ENCODE measurements at places on chromosomes 7 and 10.

DNA sequence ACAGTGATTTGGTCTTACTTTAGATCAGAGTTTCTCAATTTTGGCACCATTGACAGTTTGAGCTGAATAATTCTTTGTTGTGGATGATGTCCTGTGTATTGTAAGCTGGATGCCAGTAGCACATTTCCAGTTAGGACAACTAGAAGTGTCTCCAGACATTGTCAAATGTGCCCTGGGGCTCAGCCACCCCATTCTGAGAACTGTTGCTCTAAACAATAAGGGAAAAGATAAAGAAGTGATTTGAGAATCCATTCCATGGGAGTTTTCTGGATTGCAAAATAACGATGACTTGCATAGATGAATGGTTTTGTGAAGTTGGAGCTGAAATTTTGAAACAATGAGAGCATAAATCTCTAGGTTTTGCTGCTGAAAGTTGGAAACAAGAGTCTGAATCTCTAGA is 44.6 kb downstream of the NUP205 start:
- no peak for DNase-seq

- DNase-seq, result no peak
These were observed 9.1 kb upstream of the TNRC18 start for GRCh38 chr7:5432691-5433090.

- DNase-seq, result no peak
These were observed 269.5 kb downstream of the TSPAN12 start for GRCh38 chr7:120588416-120588815.

- no peak for DNase-seq
These were observed 69.6 kb upstream of the GATA3 start for GRCh38 chr10:7984896-7985295.

DNA sequence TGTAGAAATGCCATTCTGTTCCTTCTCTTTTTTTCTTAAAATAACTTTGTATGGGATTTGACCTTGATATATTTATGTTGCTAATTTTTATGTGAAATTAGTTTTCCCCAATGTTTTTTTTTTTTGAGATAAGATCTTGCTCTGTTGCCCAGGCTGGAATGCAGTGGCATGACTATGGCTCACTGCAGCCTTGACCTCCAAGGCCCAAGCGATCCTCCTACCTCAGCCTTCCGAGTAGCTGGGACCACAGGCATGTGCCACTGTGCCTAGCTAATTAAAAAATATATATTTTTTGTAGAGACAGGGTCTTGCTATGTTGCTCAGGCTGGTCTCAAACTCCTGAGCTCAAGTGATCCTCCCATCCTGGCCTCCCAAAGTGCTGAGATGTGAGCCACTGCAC is 16.0 kb downstream of the VPS26A start:
- DNase-seq, result no peak

DNA sequence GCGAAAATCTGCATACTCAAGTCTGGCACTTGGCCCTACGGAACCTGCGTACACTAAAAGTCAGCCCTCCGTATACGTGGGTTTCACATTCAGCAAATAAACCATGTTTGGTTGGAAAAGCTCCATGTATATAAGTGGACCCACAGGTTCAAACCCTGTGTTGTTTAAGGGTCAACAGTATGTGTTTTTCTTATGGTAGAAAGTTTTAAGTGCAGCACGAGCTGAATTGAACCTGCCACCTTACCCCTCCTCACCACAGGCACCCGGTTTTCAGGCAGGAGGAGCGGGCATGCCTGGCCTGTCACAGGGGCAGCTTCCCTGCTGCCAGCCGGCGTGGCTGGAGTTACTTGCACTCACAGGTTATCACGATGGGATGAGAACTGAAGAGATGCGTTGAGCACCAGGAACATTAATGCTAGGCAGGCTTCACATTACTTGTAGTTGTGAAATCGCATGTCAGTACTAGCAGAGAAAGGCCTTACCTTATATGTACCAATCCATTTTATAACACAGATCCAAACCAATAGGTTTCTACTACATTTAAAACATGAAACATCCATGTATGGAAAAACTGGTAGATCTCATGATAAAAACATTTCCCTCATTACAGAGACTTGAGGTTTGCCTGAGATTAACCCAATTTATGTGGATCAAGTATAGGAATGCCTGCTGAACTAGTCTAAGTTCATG is 12.9 kb downstream of the INSIG1 start:
- DNase-seq, result no peak

DNA sequence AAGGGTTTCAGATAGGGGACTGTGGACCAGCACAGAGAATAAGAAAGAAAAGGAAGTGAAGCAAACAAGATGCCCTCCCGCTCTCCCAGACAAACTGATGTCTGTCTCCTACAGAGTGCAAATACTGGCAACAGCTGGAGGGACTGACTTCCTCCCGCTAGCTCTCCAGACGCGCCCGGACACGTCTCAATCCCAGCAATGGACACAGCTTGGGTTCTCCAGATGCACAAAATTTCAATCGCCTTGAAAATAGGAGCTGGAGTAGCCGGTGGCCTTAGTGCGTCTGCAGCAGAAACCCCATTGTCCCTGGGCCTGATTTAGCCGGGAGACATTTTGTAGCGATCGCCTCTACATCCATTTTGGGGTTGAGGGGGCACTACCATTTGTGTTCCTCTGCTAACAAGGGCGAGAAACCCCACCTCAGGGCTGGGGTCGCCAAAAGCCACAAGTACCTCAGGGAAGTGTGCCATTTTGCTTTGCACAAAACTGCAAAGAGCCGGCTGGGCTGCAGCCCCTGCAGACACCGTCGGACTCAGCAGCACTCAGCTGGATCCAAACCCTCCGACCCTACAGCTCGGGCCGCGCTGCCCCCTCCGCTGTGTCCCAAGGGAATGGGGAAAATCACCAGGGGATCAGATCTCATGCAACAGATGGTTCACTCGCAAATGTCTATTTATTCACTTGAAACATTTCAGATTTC is 5.9 kb downstream of the CPA2 start:
- DNase-seq, result no peak

DNA sequence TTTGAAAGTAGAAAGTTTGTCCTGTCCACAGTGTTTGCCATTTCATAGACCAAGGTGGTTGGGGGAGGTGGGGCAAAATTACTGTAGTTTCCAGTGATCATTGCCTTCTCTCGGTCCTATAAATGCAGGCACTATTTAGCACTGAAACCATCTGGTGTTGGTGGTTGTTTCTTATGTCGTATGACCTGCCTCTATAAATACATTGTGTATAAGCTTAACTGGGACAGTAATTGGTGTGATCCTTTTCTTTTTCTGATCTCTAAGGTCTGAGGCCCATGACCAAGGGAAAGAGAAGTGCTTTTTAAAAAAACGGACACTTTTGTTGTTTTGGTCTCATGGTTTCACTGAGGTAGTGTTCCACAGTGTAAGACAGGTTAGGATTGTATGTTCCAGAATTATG is 63.1 kb downstream of the AUTS2 start:
- peak; percentile 79 for DNase-seq

- DNase-seq, result no peak
These were observed 62.2 kb downstream of the CNOT4 start for GRCh38 chr7:135447748-135448147.

DNA sequence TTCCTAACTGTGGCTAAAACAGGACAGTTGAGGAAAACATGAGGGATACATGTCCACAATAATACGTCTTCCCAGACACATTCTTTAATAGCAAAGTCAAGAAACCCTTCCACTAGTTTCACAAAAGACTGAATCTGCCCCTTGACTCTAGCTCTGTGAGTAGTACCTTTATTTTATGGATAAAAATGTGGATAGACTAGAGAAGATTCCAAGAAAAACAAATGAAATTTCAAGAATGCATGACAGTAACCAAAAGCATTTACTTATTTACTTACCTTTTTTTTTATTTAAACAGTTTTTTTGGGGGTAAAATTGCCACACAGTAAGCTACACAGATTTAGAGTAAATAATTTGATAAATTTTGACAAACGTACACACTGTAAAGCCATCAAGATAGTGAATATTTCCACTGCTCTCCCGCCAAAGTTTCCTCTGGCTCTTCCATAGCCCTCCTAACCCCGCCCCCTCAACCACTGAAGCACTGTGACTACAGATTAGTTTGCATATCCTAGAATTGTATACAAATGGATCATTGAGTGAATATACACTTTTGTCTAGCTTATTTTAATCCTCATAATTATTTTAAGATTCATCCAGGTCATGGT is 420.4 kb upstream of the ZMIZ1 start:
- no peak for DNase-seq

DNA sequence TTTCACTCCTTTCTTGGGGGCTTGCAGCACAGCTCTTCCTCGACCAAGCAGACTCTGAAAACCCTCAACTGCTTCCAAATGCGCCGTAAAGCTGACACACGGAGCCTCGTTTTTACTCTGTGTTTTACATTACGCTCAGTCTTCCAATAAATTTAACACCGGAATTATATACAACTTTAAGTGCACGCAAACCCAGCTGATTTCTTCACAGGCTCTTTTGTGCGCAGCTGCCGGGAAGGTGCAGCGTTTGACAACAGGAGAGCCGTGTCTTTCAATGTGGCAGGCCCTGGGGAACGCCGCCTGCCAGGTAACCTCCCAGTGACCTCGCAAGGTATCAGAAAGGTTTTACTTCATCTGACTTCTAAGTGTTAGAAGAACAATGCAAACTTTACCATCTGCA is 35.0 kb downstream of the GFRA1 start:
- no peak for DNase-seq

DNA sequence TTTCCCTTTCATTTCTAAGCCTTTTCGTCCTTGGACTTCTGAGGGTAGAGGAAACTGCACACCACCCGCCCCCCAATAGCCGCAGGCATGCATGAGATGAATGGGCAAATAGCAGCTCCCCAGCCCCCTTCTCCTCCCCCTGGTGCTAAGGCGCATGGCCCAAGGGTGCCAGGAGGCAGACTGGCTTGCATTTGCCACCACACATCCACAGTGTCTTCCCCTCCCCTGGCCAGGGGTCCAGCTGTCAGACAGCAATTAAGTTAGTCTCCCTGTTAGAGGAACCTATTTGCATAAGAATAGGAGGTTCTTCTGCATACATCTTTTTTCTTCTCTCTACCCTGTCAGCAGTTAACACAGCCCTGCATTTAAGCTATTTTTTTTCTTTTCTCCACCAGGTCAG is 20.2 kb downstream of the TOMM7 start:
- no peak for DNase-seq

DNA sequence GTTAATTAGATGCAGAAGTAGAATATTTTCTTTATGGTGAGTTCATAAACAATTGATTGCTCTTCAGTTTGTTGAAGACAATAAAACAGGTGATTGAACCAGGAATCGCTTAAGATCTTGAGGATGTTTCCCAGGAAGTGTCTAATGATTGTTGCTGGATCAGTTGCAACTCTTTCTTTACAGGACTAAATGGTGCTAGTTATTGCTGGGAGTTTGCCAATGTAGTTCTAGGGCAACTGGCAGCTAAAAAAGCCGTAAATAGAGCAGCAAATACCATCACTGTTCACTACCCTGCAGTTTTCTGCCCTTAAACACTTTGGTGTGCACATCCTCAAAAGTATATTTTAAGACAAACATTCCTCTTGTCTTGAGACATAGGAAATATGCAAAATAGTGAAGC is 119.2 kb upstream of the ANK3 start:
- DNase-seq, result no peak

- no peak for DNase-seq
These were observed 84.3 kb upstream of the SKAP2 start for GRCh38 chr7:26948617-26949118.

- no peak for DNase-seq
These were observed 30.1 kb downstream of the LUC7L2 start for GRCh38 chr7:139389774-139390173.

GRCh38 chr7:22565315-22565811 is 65.4 kb upstream of the STEAP1B start:
- peak; percentile 28 for DNase-seq

- no peak for DNase-seq
These were observed 8.0 kb downstream of the FLNC start for GRCh38 chr7:128838109-128838779.

DNA sequence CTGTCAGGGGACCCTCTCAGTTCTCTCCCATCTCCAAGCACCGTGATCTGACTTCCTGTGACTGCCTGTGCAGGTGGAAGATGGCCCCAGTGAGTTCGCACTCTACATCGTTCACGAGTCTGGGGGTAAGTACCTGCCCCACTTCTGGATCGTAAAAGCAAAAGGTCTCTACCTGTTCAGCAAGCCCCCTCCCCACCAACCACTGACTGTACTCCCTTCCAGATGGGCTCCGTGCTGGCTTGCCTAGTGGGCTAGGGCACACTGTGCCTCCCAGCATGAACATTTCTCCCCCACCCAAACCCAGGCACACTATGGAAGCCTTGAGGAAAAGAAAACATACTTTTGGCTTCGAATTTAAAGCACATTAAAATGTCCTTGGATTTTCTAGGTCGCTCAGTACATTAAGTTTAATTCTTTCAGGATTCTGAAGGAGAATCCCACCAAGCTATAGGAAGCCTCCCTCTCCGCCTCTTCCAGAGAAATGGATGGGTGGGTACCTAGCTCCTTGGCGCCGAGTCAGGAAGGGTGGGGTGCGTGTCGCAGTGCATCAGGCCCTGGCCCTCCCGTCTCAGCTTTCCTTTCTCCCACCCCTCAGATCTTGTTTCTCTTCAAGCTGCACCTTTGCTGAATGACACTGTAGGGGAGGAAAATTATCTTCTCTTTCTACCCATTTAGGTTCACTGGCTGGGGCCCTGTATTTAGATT is 11.0 kb upstream of the ZNF22 start:
- no peak for DNase-seq

- DNase-seq, result no peak
These were observed 8.5 kb upstream of the HABP2 start for GRCh38 chr10:113544392-113544791.

DNA sequence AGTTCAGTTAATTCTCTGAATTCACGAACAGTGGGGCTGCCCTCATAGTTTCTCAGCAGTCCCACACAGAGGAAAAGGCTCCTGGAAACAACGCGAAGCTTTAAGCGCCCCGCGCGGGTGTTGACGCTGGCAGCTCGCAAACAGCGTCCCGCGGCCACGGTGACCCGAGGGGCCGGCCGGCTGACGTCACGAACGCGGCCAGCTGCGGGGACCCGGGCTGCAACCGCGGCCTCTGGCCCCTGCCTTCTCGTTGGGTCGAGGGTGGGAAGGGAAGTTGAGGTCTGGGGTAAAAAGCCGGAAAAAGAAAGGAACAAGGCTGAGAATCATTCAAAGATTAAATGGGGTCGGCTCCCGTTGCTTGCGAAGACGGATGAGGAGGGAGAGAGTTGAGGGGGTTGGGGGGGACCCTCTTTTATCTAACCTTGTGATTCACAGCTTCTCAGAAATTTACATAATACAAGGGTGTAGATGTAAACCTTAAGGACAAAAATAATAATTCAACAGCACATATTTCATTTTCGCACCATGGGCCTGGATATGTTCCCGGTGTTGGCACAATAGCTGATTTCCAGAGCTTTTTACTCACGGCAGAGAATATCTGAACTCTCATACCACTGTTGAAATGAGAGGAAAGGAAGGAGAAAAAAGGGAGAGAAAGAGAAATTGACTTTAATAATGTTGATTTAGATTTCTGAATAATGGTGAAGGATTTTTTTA is 7.3 kb upstream of the FEZF1 start:
- DNase-seq, result no peak

Measured in NAMALWA (cell line).